EL (cell line): ENCODE measurements at places on chromosomes 2 and 18.

DNA sequence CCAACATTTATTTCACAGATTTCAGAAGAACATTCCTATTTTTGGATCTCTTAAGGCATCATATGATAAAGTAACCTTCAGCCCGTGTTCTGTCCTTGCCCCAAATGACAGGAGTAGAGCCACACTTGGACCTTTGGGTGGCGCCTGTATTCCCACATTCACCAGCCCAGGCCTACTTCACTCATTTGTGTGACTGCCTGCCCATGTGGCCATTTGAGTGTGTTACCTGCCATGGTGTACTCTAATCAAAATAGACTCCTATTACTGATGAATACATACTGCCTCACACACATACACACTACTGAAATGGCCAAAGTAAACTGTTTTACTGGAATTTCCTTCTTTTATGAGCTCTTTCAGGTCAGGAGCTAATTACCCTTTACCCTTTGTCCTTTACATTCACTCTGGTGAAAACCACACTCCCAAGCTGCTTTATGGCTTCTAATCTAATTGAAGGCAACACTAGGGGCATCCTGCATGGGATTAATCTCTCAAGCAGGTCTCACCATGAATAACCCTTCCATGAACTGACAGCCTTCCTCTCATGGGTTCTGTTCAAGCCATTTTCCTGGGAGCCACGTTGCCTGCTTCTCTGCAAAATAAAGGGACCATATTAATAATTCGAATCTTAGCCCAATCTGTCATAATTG, 271.0 kb upstream of the GALNT5 start:
- no peak for DNase-seq

DNA sequence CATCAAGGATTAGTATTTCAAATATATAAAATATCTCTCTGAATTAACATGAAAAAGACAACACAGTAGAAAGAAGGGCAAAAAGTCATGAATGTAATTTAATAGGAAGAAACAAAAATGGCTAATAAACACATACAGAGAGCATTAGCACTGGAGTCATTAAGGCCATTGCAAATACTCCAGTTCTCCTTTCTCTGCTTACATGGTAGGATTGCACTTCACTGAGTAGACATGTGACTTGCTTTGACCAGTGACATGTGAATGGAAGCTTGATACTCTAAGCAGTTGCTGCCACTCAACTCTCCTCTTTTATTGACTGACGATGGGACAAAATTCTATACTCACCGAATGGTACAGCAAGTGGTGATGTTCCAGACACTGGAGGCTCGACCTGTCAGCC, 153.9 kb upstream of the LGALSL start:
- DNase-seq: no peak

DNA sequence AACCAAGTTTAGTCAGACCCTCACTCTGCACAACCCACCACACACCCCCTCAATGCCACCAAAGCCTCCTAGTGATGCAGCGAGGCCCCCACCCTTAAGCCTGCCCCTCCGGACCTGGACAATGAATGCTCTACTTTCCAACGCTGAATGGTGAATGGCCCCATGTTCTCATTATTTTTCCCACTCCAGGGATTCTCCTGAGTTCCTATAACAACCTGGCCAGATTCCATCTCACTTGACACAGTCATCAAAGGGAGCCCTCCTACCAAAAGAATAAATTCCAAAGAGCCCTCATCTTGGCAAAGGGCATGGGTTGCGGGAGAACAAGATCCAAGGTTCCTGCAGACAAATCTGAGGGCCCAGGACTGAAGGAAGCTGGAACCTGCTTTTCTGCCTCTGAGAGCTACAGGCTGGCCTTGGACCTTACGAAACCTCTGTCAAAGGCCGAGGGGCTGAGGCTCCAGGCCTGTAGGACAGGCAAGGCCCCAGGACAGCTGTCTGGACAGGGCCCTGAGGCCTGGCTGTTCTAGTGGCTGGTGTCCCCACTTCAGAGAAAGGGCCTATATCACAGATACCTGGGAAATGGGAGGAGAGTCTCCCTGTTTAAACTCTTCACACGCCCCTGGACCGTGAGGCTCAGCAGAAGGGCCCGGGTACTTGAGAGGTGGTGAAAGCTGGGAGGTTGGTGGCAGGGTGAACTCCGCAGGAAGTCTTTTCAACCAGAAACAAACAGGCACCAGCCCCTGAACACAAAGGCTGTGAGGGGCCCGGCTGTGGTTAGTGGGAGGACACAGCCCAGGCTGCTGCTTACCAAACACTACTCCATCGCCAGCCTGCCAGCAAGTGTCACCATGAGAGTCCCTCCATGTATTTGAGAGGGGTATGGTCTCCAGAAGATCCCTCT, 27.3 kb downstream of the SFXN5 start:
- no peak for DNase-seq

- DNase-seq: no peak
Measured at GRCh38 chr2:27871802-27872201, 18.4 kb downstream of the RBKS start.

GRCh38 chr18:49590608-49591007, 28.8 kb downstream of the LIPG start:
- DNase-seq: no peak

GRCh38 chr2:46293466-46293865, 3.7 kb upstream of the EPAS1 start:
- no peak for DNase-seq

DNA sequence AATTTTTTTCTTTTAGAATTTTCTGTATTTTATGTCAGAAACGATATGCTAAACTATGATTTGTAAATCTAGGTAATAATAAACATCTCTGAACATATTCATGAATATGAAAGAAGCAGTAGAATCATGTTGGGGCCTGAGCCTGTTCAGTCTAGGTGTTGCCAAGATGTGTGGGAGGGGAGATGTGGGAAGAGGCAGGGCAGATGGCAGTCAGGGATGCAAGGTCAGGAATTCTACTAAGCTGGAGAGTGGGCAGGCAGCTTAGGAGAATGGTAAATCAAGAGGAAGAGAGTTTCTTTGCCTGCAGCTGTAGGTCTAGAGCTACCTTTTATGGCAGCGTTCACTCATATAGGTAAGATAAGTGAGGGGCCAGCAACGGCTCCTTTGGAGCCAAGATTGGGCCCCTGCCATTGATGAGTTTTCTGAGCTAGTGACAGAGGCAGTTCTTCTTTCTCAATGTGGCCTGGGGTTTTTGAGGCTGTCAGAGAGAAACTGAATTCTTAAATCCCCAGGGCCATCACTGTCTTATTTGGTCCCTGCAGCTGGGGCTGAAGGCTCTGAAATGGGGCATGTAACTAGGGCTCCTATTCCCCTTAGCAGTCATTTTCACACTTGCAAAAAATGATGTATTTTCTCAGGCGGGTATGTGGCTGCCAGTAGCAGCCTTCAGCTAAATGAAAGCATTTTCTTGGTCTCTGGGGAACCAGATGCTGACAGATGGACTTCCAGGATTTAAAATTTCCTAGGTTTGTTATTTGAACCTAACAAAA, 232.8 kb downstream of the PIK3C3 start:
- no peak for DNase-seq

DNA sequence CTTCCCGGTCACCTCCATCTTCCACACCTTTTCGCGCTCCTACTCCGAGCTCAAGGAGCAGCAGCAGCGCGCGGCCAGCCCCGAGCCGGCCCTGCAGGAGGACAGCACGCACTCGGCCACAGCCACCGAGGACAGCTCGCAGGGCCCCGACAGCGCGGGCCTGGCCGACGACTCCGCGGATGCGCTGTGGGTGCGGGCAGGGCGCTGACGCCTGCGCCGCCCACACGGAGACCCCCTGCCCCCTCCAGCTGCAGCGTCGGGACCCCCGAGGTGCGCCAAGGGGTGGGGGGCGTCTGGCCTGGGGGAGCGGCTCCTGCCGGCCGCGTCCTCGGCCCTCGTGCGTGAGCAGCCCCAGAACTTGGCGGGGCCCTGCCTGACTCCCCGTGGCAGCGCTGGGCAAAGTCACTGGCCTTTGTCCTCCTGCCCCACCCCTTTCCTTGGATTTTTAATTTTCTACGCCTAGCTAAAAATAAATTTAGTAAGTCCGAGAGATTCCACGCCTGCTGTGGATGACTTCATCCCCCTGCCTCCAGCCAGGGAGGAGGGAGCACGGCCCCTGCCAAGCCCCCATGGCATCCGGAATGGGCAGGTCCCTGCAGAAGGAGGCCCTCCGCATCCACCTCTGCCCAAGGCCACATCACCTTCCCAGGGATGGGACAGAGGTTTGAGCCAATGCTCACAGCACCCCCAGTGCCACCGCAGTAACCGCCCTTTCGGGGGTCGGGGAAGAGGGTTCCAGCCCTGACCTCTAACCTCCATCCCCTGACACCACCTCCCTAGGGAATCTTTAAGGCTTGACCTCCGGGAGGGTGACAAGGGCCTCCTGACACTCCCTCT, 51.6 kb downstream of the SLC66A2 start:
- no peak for DNase-seq

DNA sequence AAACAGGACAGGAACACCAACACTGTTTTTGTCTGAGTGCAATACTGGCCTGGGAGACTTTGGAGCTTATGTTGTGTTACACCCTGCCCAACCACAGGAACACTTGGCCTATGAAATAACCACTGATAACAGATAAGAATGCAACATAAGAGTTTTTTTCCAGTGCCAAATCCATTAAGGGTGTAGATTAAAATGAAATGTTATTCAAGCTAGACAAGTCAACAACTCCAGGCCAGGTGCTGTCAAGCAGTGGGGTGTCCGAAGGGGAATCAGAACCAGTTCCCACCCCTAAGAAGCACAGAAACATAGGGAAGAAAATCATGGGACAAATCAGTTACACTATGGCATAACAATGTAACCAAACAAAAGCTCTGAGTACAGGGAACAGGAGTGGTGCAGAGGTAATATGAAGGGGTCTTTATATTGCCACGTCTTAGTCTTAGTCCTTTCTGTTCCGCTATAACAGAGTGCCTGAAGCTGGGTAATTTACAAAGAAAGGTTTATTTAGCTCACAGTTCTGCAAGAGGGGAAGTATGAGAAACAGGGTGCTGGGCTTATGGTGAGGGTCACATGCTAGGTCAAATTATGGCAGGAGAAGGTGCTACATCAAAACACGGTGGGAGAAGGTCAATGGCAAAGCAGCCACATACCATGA, 3.8 kb downstream of the AFG3L2 start:
- no peak for DNase-seq

GRCh38 chr18:57027190-57027708, 119.6 kb upstream of the BOD1L2 start:
- DNase-seq: no peak

- no peak for DNase-seq
Measured at GRCh38 chr18:47528343-47528742, 276.9 kb upstream of the SKOR2 start.

- no peak for DNase-seq
Measured at GRCh38 chr2:85534881-85535280, 4.1 kb upstream of the MAT2A start.

- no peak for DNase-seq
Measured at GRCh38 chr2:148511883-148512282, 132.7 kb upstream of the EPC2 start.

DNA sequence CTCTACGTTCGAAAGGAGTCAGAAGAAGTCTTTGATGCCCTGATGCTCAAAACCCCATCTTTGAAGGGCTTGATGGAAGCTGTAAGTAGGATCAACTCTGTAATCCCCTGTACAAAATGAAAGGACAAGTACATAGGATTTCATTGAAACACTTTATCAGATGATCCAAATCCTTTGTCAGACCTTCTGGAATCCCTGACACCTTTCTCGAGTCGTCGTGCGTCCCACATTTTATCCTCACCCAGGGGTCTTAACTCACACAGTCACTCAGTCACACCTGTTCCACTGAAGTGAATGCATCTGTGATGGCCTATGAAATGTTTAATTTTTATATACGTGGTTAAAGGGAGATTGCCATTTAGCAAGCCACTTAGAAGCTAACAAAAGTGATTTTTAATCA, 44.8 kb downstream of the GRHL1 start:
- DNase-seq: no peak

DNA sequence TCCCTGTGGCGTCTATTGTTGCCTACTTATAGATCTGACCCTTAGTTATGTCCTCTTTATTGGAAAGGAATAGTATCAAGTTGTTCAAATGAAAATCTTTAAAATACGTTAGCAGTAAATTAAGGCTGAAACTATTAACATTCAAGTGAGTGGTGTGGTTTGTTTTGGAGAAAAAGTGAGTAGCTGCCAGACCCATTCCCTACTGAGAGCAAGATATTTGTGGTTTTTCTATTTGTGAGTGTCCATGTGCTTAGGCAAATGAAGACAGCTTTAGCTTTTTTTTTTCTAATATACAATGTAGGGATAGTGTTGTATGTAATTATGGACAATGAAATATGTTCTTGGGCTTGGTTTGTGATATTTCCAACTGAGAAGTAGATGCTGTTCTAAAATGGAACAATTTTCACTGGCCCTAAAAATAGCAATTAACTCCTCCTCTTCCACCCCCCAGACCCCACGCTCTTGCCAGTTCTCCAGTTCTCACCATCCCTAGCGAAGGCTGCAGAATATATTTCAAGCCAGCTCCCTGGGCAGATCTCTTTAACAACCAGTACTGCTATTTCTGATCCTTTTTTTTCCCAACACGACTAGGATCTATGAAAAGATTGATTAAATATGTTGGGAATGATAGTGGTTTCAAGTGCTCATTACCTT, 83.1 kb downstream of the CCDC85A start:
- DNase-seq: no peak

- DNase-seq: no peak
Measured at GRCh38 chr2:229571243-229571642, 143.1 kb downstream of the DNER start.

DNA sequence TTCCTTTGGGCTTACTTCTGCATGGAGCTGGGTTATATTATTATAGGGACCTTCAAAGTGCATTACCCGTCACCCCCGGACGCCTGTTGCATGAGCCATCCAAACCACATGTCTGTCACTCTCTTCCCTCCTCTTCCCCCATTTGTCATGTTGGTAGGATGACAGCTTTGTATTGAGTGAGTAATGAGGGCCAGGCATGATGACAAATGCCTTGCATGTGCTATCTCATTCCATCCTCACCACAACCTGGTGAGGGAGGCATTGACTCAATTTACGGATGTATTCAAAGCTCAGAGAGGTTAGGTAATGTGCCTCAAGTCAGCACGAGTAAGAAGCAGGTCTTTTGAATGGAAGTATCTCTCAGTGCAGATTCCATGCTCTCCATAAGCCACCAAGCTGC, 510.5 kb upstream of the TNP1 start:
- DNase-seq: peak; percentile 96

- no peak for DNase-seq
Measured at GRCh38 chr18:73829146-73829545, 318.5 kb downstream of the FBXO15 start.

- peak; percentile 31 for DNase-seq
Measured at GRCh38 chr2:230627806-230628724, 84.6 kb upstream of the CAB39 start.

- DNase-seq: no peak
Measured at GRCh38 chr2:1654696-1655374, 89.5 kb downstream of the PXDN start.

- DNase-seq: no peak
Measured at GRCh38 chr2:131027566-131028528, 65.4 kb downstream of the FAM168B start.

DNA sequence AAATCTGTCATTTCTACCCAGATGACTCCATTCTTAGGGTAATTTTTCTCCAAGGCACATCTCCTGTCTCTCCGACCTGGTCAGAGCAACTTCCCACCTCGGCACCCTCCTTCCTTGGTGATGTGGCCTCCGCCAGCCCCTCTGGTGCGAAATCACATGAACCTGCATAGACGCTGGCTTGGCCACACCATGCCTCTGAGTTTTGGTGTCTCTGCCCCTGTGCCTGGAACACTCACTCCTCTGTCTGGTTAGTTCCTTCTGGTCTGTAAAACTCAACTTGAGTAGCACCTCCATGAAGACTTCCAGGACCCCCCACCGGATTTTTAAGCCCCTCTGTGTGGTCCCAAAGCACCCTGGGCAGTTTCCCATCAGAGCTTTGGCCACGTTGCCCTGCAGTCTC, 83.2 kb upstream of the OTOS start:
- no peak for DNase-seq
